Progenitor cell of endocrine pancreas (in vitro differentiated cells): ENCODE measurements at places on chromosomes 2 and 18. TPM values are rescaled to one million over a fixed set of nuclear protein-coding genes. Genes with fewer than 3 reads are reported as not detected.

DNA sequence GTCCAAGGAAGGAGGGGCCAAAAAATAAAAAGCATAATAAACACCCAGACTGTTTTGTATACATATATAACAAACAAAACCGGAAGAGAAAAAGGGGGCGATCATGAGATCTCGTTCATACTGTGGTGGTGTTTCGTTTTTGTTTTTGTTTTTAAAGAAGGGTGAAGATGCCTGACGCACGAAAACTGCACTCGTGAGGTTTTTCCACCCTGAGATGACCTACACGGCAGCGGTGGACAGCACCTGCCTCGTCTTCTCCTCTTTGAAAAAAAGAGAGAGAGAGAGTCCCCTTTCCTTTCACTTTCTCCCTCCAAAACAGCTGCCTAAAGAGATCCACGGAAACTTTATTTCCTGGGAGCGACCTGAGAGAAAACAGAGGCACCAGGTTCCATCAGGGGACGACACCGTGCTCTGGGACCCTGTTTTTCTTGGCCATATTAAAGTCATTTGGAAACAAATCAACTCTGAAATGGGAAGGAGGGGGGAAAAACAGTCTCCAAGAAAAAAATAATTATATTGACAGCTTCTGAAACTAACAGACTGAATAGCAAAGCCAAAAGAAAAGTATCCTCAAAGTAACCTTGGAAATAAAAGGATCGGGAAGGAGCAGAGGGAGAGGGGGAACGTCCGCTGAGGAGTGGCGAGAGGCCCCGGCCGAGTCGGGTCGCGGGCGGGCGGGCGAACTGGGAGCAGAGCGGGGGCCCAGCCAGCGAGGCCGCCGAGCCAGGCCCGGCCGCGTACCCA, 3.5 kb downstream of the POU3F3 start:
- DNase-seq: no peak

DNA sequence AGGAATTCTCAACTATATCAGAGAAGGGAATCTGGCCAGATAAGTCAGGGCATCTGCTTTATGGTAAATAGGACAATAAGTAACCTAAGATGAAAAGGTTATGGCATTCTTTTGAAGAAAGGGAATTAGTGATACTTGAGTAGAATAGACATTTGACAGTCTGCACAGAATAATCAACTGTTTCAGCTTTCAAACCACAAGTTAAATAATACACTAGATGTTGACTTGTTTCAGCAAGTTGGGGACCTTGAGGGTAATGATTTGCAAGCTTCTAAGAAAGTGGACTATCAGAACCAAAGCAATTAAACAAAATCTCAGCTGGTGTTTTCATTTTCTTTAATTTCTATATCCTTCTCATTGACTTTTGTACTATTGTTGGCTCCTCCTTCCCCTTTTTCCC, 54.5 kb downstream of the SLC39A10 start:
- DNase-seq: no peak

DNA sequence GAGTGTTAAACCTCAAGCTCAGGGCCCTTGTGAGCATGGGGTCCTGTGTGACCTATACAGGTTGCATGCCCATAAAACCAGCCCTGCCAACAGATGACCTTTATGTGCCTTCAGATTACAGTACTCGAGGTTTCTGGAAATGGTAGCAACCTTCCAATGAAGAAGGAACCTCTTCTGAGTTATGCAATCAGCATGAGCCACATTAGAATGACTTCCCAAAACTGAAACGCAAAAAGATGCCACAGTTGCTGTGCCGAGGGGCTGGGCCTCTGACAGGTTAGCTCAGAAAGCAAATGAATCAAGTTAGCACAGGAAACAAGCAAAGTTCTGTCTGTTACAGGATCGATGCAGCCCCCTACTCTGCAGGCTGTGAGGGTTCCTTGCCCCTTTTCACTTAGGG, 37.7 kb downstream of the TGFA start:
- DNase-seq: no peak

- no peak for DNase-seq
These were observed 8.1 kb upstream of the CCL20 start for GRCh38 chr2:227805578-227805977.

DNA sequence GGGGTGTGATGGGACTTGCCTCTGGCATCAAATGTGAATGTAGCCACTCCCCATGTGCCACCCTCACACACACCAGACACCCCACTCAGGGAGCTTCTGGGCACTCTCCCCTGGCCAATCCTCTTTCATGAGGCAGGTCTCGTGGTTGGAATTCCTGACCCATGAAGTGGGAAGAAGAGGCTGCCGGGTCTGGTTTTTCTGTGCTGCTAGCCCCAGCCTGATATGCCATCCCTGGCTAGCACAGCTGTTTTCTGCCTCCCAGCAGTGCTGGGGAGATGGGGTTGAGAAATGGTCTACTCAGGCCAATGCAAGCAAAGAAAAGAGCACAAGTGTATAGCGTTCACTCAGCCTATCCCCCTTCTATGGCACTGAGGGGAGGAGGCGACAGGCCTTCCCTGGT, 1.2 kb upstream of the C2orf72 start:
- DNase-seq: no peak

- DNase-seq: no peak
These were observed 42.6 kb upstream of the MTCL1 start for GRCh38 chr18:8662560-8663255.

GRCh38 chr2:47174733-47175361, 19.7 kb upstream of the STPG4 start:
- DNase-seq: no peak

GRCh38 chr18:50038448-50038847, 156.5 kb downstream of the MYO5B start:
- no peak for DNase-seq

- no peak for DNase-seq
These were observed 168.3 kb downstream of the BABAM2 start for GRCh38 chr2:28058791-28059190.

DNA sequence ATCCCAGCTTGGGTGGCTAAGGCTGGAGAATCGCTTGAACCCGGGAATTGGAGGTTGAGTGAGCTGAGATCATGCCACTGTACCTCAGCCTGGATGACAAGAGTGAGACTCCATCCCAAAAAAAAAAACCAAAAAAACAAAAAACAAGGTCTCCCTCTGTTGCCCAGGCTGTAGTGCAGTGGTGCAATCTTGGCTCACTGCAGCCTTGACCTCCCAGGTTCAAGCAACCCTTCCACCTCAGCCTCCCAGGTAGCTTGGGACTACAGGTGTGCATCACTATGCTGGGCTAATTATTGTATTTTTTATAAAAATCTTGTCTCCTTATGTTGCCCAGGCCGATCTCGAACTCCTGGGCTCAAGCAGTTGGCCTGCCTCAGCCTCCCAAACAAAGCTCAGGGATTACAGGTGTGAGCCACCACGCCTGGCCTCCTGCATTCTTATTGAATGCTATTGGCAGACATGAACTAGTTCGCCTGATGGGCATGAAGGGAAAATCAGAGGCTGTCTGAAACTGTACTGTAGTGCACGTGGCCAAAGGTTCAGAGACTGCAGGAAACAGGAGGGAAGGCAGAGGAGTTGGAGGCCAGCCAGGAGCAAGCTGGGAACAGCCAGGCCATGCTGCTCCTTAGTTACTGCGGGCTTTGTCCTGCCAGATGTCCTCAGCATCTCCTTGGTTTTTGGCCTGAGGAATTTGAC, 16.0 kb upstream of the ASXL2 start:
- no peak for DNase-seq

- no peak for DNase-seq
These were observed 61.3 kb downstream of the PTRHD1 start for GRCh38 chr2:24731923-24732322.

DNA sequence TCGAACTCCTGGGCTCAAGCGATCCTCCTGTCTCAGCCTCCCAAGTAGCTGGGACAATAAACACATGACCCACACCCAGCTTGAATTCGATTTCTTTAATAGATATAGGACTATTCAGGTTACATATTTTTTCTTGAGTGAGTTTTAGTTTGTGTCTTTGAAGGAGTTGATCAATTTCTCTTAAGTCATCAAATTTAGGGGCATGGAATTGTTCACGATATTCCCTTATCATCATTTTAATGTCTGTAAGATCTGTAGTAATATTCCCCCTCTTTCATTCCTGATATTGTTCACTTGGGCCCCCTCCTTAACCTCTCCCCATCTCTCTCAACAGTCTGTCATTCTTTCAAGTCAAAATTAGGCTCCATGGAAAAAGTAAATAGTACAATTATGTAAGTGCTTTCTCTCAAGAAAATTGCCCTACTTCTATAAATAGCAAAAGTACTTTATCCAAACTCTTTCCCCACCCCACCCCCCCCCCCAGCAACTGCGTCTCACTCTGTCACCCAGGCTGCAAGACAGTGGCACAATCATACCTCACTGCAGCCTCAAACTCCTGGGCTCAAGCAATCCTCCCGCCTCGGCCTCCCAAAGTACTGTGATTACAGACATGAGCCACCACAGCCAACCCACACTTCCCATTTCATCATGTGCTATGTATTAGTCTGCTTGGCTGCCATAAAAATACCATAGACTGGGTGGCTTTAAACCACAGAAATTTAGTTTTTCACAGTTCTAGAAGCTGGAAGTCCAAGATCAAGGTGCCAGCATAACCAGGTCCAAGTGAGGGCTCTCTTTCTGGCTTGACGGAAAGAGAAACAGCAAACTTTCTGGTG, 20.1 kb downstream of the WDR33 start:
- DNase-seq: no peak

- no peak for DNase-seq
These were observed 63.8 kb downstream of the SOWAHC start for GRCh38 chr2:109677835-109678580.

- DNase-seq: no peak
These were observed 147.9 kb downstream of the DOCK10 start for GRCh38 chr2:224894356-224894755.

DNA sequence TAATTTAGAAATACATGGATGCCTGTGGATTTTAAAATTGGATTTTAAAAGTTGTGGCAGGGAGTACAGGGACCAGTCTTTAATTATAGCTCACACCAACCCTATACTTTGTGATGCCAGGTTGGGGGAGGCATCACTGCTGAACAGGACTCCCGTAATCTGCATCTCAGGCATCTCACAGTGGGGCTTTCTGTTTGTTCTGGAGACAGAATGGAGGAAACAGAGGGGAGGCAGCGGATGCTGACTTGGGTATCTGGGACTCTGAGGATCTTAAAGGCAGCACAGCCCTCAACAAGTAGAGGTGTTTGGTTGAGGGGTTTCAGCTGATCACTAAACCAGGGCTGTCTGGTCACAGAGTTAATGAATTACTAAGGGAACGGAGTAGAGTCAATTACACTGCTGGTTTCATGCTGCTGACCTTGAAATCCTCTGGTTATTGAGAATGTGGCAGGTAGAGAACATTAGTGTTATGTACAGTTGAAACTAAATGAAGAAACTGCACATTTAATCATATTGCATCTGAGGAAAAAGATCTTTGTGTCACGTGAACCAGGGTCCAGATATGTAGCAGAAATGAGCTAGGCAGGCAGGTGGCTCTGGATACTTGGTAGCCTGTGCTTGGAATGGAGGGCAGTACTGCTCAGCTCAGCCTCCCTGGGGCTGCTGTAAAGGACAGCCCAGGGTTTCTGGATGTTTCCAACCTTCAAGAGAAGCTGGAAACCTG, 40.3 kb downstream of the FHOD3 start:
- DNase-seq: no peak

- DNase-seq: no peak
These were observed 134.1 kb upstream of the CXCR4 start for GRCh38 chr2:136251885-136252585.

DNA sequence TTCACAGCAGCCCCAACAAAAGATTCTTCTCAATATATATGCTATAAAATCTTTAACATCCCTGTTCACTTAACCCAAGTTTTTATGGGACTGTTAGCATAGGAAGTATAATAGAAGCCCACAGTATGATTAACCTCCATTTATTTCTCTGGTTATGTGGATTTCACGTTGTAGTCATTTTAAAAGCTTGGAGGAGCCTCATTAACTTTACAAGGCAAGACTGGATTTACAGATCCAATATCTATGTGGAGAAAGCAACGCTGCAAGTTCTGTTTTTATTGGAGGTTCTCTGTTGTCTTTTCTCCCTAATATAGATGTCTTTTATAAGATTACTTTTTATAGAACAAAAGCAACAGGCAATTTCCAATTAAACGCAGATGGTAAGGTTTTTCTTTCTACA, 114.9 kb upstream of the SYT4 start:
- no peak for DNase-seq

- DNase-seq: no peak
These were observed 120.5 kb downstream of the PARD3B start for GRCh38 chr2:204665771-204666170.

- no peak for DNase-seq
These were observed 153.3 kb upstream of the RAB12 start for GRCh38 chr18:8455661-8456614.

DNA sequence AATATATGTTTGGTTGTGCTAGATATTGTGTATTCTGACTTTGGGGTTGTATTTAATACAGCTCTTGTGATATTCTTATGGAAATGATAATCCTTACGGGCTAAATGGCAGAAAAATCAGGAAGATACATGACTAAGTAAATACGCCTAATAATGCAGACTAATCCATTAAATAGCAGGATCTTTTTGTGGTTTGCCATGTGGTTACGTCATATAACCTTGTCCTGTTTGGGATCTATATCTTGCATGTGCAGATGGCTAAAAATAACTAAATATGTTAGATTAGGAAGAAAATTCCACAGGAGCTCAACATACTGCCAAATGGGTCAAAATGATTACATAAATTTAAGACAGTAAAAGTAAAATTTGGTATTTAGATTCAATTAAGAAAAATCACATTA, 83.0 kb downstream of the NEB start:
- no peak for DNase-seq

The SCN1A gene
- 0.26 and 0.62 TPM in 2 replicates for total RNA-seq

The LRATD1 gene
- 148 and 177 TPM in 2 replicates for total RNA-seq

The TMEM163 gene
- total RNA-seq: 3.7 and 3.8 TPM in 2 replicates

The IL36B gene
- not detected in 2 replicates for total RNA-seq

The TMEM178A gene
- 28.7 and 32.9 TPM in 2 replicates for total RNA-seq

The ALLC gene
- total RNA-seq: 0.16 TPM in 1 of 2 replicates, not detected in the other

The GPC1 gene
- total RNA-seq: 88.5 and 91.4 TPM in 2 replicates

The ADAM23 gene
- total RNA-seq: 16.0 and 19.9 TPM in 2 replicates

The LYPD1 gene
- total RNA-seq: 7.1 and 13.8 TPM in 2 replicates

The PLCL1 gene
- total RNA-seq: 41.1 and 48.3 TPM in 2 replicates

The MBP gene
- total RNA-seq: 38.4 and 39.0 TPM in 2 replicates

The ADD2 gene
- 1.1 and 1.3 TPM in 2 replicates for total RNA-seq
